Memory B cell (primary cell): ENCODE measurements at places on chromosomes 11 and 22.

- no peaks in the 10 kb centered on the region for H3K36me3 ChIP-seq
- H3K27me3 ChIP-seq: peaks cover 12% of the 10 kb centered on the region
- no peak for DNase-seq
- H3K4me3 ChIP-seq: no peak overlapping the region
- no peaks in the 10 kb centered on the region for H3K4me1 ChIP-seq
Observed at GRCh38 chr11:32469791-32470190, 34.5 kb upstream of the WT1 start.

GRCh38 chr11:68355471-68355870, 43.1 kb downstream of the LRP5 start:
- no peak overlapping the region for H3K27ac ChIP-seq
- H3K36me3 ChIP-seq: peaks cover 10% of the 10 kb centered on the region
- DNase-seq: no peak
- no peak overlapping the region for H3K4me3 ChIP-seq
- H3K27me3 ChIP-seq: no peaks in the 10 kb centered on the region

DNA sequence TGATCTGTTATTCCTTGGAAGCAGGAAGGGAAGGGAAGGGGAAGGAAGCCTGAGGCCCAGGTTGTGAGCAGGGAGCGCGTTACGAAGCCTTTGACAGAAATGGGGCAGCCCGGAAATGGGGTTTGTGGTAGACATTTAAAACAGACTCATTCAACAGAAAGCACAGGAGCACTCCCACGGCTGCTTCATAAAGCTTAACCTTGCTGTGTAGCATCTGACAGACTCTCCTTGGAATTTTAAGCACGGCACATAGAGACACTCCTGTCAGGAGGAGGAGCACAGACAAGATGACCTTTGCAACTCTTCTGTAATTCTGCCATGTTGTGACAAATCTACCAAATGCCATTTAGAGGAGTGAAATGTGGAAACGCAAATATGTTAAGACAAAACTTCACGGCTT, 131.6 kb downstream of the FBXO7 start:
- no peak for DNase-seq
- no peak overlapping the region for H3K4me3 ChIP-seq
- no peaks in the 10 kb centered on the region for H3K27me3 ChIP-seq
- H3K4me1 ChIP-seq: no peaks in the 10 kb centered on the region
- no peaks in the 10 kb centered on the region for H3K36me3 ChIP-seq

DNA sequence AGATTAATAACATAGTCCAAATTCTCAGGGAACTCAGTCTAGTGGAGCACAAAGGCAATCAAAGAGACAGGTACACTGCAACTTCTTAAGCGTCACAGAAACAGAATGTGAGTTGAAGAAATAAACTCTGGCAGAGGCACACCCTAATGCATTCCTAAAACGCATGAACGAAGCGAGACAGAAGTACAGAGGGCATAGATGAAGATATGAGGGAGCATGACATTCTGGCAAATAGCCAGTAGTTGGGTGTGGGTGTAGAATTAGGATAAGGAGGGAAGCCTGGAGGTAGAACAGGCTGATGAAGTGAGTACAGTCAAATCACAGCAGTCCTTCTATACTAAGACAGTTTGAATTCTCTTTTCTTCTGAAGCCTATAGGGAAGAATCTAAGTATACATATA, 838.7 kb upstream of the API5 start:
- no peaks in the 10 kb centered on the region for H3K36me3 ChIP-seq
- H3K4me1 ChIP-seq: peaks cover 2% of the 10 kb centered on the region
- no peak overlapping the region for H3K4me3 ChIP-seq

DNA sequence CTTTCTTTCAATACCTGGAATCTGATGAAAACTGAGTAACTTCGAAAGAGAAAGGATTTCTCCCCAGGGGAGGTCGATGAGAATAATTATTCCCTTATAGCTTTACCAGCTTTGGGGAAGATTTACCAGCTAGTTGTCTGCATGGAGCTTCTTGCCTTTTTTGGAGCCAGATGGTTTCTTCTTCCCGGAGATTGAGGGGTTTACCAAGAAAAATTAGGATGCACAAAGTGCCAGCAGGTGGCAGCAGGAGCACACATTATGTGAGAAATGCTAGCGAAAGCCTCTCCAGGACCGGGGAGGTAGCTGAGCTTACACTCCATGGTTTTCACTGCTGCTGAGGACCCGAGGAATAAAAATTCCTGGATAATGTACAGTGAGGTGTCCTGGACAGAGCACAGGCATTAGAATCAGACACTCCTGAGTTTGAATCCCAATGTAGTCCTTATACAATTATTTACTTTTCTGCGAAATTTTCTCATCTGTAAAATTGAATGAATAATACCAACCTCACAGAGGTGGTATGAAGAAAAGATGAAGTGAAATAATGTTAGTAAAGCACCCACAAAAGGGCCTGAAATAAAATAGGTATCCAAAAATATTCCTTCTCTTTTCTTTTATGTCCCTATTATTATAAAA, 46.0 kb upstream of the PARVA start:
- no peaks in the 10 kb centered on the region for H3K4me1 ChIP-seq
- no peak overlapping the region for H3K4me3 ChIP-seq
- peaks cover 2% of the 10 kb centered on the region for H3K27me3 ChIP-seq
- H3K36me3 ChIP-seq: no peaks in the 10 kb centered on the region
- DNase-seq: peak; percentile 8

DNA sequence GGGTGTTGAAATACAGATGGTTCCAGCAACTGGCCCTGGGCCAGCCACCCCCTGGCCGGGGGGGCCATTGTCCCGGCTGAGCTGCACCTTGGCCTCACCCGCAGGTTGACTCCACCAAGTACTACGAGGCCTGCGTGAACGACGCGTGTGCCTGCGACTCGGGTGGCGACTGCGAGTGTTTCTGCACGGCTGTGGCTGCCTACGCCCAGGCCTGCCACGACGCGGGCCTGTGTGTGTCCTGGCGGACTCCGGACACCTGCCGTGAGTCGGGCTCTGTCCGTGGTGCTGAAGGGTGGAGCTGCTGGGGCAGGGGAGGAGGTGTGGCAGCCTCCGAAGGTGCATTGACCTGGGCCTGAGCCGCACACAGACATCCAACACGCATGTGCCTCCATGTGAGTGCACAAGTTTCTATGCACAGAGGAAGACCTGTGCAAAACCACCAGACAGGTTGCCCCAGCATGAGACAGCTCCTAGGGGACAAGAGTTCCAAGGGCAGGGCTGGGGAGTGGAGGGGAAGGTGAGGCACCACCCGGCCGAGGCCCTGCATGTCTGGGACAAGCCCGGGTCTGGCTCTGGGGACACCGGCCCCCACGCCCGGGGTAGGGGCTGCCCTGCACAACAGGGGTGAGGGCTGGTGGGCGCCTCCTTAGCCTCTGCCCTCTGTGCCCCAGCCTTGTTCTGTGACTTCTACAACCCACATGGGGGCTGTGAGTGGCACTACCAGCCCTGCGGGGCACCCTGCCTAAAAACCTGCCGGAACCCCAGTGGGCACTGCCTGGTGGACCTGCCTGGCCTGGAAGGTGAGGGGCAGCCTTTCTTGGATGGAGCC, 16.1 kb downstream of the MUC5B start:
- H3K4me3 ChIP-seq: no peak overlapping the region
- no peak for DNase-seq
- H3K4me1 ChIP-seq: no peaks in the 10 kb centered on the region
- H3K27ac ChIP-seq: no peak overlapping the region

GRCh38 chr22:35894937-35895708, 133.5 kb downstream of the RBFOX2 start:
- H3K36me3 ChIP-seq: no peaks in the 10 kb centered on the region
- H3K4me1 ChIP-seq: no peaks in the 10 kb centered on the region
- peaks cover 19% of the 10 kb centered on the region for H3K27me3 ChIP-seq
- H3K4me3 ChIP-seq: no peak overlapping the region

GRCh38 chr11:67174311-67174710, 55.2 kb downstream of the KDM2A start:
- peaks cover 17% of the 10 kb centered on the region for H3K4me1 ChIP-seq
- DNase-seq: no peak
- no peak overlapping the region for H3K27ac ChIP-seq
- H3K4me3 ChIP-seq: no peak overlapping the region
- H3K36me3 ChIP-seq: peaks cover 7% of the 10 kb centered on the region

GRCh38 chr11:57434640-57435546, 8.0 kb upstream of the SLC43A3 start:
- no peaks in the 10 kb centered on the region for H3K4me1 ChIP-seq
- H3K4me3 ChIP-seq: no peak overlapping the region
- H3K27ac ChIP-seq: no peak overlapping the region
- H3K36me3 ChIP-seq: no peaks in the 10 kb centered on the region
- DNase-seq: no peak
- H3K27me3 ChIP-seq: no peaks in the 10 kb centered on the region

DNA sequence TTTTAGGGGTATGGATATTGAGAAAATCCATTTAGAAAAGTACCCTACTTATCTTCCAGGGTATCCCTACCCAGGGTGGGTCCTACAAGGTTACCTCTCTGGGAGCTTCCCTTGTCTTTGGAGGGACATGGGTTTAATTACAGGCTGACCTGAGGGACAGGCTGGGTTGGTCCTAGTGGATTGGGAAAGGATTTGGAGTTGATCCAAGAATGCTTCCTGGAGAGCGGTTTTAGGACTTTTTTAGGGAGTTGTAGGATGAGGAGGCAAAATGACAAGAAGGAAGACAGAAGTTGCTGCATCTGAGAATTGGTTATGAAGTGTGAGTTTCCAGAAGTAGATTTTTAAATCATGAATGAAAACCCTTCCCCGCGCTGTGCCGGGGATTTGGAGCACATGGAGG, 61.8 kb upstream of the CRTAM start:
- DNase-seq: no peak
- H3K4me1 ChIP-seq: no peaks in the 10 kb centered on the region
- no peak overlapping the region for H3K27ac ChIP-seq
- no peak overlapping the region for H3K4me3 ChIP-seq
- H3K27me3 ChIP-seq: no peaks in the 10 kb centered on the region

GRCh38 chr22:44357296-44357965, 44.7 kb upstream of the SHISAL1 start:
- no peak for DNase-seq
- H3K27ac ChIP-seq: no peak overlapping the region
- no peaks in the 10 kb centered on the region for H3K36me3 ChIP-seq
- no peak overlapping the region for H3K4me3 ChIP-seq
- H3K27me3 ChIP-seq: peaks cover 25% of the 10 kb centered on the region

GRCh38 chr11:118908264-118908663, 17.5 kb downstream of the BCL9L start:
- peak overlapping the region; percentile 90 for H3K27ac ChIP-seq
- no peak overlapping the region for H3K4me3 ChIP-seq
- DNase-seq: no peak
- peaks cover 12% of the 10 kb centered on the region for H3K36me3 ChIP-seq
- no peaks in the 10 kb centered on the region for H3K27me3 ChIP-seq
- peaks cover 37% of the 10 kb centered on the region for H3K4me1 ChIP-seq

GRCh38 chr11:59783632-59784090, 26.9 kb downstream of the MRPL16 start:
- no peak overlapping the region for H3K27ac ChIP-seq
- peaks cover 3% of the 10 kb centered on the region for H3K4me1 ChIP-seq

- H3K36me3 ChIP-seq: no peaks in the 10 kb centered on the region
- peaks cover 12% of the 10 kb centered on the region for H3K27me3 ChIP-seq
- H3K4me3 ChIP-seq: no peak overlapping the region
- no peak for DNase-seq
- H3K27ac ChIP-seq: no peak overlapping the region
Observed at GRCh38 chr11:104668797-104669463, 229.3 kb downstream of the CASP12 start.

DNA sequence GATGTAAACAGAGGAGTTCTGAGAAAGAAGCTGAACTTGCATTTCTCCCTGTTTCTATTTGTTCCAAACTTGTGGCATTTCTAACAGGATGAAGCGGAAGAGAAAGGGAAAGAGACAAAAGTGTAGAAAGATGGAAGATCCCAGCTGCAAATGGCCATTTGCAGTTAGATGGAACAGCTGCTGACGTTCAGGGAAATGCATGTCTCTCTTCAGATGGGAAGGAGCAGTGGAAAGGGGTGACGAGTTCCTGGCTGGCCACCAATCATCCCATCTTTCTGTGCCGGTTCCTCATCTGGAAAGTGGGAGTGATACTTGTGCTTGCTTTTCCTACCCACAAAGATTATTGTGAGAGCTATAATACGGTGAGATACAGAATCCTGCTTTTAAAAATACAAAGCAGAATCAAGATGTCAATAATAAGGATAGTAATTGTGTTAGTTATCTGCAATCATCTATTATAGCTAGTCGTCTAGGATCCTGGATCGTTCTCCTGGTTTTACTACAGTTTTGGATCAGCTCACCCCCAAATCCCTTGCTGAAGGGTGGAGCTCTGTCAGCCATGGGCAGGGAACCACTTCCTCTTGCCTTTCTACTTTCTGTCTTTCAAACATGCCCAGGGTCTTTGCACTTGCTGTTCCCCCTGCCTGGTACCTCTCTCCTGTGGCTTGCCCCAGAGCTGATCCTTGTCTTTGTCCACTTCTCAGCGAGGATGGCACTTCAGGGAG, 1.2 kb upstream of the TIMP3 start:
- H3K4me3 ChIP-seq: no peak overlapping the region
- no peak overlapping the region for H3K27ac ChIP-seq
- H3K4me1 ChIP-seq: no peaks in the 10 kb centered on the region
- H3K27me3 ChIP-seq: peaks cover 24% of the 10 kb centered on the region

GRCh38 chr11:66674964-66675602, 2.6 kb downstream of the RBM4B start:
- H3K27ac ChIP-seq: peak overlapping the region; percentile 40
- no peaks in the 10 kb centered on the region for H3K27me3 ChIP-seq
- H3K36me3 ChIP-seq: no peaks in the 10 kb centered on the region
- DNase-seq: no peak
- H3K4me3 ChIP-seq: peak overlapping the region; percentile 27

- DNase-seq: no peak
- H3K4me3 ChIP-seq: no peak overlapping the region
- H3K27me3 ChIP-seq: peaks cover 2% of the 10 kb centered on the region
- H3K36me3 ChIP-seq: no peaks in the 10 kb centered on the region
Observed at GRCh38 chr22:17164392-17165024, 5.4 kb upstream of the HDHD5 start.

- DNase-seq: no peak
- H3K27ac ChIP-seq: no peak overlapping the region
- H3K36me3 ChIP-seq: peaks cover 3% of the 10 kb centered on the region
- no peaks in the 10 kb centered on the region for H3K4me1 ChIP-seq
Observed at GRCh38 chr11:8296038-8296649, 32.5 kb upstream of the LMO1 start.

DNA sequence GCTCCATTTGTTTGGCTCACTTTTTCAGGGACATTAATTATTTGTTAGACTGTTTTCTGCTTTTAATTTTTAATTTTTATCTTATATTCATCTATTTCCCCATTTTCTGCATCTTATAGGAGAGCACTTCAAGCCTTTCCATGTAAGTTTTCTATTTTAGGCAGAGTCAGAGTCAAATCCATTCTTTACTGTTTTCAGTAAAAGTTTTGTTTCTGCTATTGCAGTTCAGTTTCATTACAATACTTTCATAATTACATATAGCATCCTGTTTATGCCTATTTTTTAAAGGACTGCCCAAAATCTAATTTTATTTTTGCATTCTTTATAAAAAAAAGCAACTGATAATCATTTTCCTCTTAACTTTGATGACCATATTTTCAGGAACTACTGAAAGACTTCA, 3.8 kb upstream of the OR10A5 start:
- H3K4me3 ChIP-seq: no peak overlapping the region
- H3K36me3 ChIP-seq: peaks cover 2% of the 10 kb centered on the region
- no peak overlapping the region for H3K27ac ChIP-seq
- H3K4me1 ChIP-seq: no peaks in the 10 kb centered on the region
